ENCODE measurements at places on chromosomes 3 and 15.

DNA sequence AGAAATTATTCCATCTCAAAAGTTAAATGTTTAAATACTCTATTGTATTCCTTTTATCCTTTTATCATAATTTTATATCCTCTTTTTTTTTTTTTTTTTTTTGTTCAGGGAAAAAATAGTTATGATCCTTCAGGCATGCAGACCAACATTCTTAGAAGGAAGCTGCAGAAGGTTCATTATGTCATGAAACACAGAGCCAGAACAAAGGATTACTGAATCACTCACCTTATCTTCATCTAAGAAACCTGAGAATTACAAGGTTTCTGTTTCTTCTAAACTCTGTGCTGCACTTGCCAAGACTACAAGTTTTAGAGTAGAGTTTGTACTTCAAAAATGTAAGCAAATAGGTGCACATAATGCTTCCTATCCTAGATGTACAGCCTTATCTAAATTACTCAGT lies 3.3 kb downstream of the PLCH1 start:
- DNase-seq = no peak

DNA sequence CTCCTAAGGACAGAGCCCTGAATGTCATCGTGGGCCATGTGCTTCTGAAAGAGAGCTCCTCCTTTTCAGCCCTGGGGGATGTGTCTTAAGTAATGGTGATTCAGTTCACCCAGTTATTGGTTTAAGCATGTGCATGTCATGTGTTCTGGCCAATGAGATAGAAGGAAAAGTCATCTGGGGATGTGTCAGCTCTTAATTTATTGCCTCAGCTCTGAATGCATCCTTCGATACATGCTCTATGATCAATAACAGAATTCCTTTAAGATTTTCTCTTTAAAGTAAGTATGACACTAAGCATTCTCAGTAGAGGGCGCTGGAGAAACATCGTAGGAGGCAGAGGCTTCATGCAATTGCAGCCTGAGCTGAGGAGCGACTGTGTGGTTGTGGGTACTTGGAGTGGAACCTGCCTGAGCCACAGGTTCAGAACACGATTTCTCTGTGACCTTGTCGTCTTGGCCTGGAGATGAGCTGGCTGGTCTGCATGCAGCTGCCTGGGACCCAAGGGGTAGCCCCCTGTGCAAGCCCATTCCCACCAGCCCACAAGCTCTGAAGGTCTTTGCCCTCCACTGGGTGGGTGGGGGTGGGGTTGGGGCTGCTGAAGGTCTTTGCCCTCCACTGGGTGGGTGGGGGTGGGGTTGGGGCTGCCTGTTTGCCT lies 69.5 kb downstream of the C3orf38 start:
- peak; percentile 48 for DNase-seq

- DNase-seq = peak; percentile 83
Observed at GRCh38 chr3:15269091-15269989, 63.0 kb downstream of the SH3BP5 start.

DNA sequence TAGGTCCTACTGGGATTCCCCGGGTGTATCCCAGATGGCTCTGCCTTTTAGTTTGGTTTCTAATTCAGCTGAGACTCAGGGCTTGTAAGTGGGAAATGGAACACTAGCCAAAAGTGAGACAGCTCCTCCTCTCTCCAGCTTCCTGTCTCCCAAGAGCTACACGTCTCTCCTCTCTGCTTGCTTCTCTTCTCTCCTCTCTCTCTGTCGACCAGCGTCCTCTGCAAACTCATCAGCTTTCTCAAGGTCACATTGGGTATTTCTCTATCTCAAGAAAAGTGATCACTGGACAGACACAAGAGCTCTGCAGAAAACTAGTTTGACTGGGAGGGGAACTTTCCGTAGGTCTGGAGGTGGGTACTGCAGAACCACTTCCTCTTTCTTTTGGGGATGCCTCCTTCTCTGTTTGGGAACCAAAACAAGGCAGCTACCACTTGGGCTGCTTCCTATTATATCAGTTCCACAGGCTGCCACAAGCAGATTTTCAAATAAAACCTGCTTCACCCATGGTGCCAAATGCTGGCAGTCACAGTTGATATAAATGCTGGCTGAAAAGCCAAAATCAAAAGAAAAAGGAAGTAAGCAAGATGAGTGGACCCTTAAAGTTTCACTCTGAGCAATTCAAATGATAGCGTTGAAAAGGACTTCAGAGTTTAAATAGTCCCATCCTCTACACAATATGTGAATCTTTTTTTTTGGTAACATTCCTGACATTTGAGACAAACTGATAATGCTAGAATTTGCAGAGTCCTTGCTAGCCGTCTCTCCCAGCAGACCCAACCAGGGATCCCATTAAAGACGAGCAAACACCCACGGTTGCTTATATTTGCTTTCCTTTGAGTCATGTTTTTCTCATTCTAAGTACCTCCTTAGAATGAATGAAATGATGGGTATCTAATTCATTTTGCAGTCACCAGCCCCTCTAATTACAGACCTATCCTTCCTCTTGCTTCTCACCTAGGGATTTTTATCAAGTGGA lies 7.2 kb upstream of the DYNC1LI1 start:
- peak; percentile 8 for DNase-seq

DNA sequence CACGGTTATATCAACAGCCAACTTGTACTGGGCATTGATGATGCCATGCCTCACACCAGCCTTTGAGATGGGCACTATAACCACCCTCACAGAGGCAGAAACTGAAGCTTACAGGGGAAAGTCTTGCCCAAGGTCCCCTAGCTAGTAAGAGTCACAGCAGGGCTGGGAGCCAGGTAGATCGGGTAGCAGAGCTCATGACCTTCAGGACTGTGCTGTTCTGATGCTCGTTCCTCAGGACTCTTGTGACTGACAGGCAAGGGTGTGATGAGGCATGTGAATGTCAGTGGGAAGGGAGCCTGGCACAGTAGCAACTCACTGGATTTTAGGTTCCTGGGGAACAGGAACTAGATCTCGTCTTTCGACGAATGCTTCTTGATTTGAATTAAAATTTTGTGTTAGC lies 65.7 kb downstream of the RLBP1 start:
- no peak for DNase-seq

Measured in activated CD4-positive, alpha-beta T cell treated with anti-CD3 and anti-CD28 coated beads, Interleukin-2, amount 10 ng/mL, durations not matched to agents 7 days and 5 days (primary cell).